ENCODE measurements at places on chromosomes 4 and X. TPM values are rescaled to one million over a fixed set of nuclear protein-coding genes. Genes with fewer than 3 reads are reported as not detected.

GRCh38 chr4:157423526-157424020, 203.0 kb downstream of the GRIA2 start:
- DNase-seq = no peak

DNA sequence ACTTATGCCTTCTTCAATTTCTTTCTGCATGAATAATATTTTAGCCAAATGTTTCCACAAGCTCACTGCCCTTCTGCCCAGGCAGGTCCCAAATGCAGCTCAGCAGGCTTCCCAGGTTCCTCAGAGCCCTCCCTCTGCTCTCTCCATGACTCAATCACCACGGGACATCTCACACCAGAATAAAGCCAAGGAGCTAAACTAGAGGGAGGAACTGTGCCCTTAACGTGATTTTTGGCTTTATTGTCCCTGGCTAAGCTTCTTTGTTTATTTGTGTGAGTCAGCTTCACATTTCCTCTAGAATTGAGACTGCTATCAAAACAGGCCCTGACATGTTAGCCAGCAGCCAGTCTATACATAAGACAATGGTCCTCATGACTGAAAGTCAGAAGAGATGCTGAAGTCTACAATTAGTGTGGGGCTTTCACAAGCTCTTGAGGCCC, 186.4 kb upstream of the GALNT7 start:
- DNase-seq = no peak

DNA sequence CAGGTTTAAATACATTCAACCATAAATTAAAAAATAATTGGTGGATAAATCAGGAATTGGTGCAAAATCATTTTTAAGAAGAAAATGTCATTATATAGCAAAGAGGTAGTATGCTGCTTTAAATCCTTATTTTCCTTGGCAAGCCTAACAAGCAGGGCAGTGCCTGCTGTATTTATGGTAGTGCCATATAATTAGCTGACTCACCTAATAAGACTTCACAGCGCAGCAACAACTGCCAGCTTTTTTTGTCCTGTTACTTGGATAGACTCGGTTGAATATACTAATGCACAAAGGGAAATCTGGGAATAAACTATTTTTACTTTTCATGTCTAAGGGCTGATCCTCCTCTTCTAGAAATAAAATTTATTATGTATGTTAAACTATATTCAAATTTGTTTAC, 99.1 kb downstream of the SNCA start:
- no peak for DNase-seq

DNA sequence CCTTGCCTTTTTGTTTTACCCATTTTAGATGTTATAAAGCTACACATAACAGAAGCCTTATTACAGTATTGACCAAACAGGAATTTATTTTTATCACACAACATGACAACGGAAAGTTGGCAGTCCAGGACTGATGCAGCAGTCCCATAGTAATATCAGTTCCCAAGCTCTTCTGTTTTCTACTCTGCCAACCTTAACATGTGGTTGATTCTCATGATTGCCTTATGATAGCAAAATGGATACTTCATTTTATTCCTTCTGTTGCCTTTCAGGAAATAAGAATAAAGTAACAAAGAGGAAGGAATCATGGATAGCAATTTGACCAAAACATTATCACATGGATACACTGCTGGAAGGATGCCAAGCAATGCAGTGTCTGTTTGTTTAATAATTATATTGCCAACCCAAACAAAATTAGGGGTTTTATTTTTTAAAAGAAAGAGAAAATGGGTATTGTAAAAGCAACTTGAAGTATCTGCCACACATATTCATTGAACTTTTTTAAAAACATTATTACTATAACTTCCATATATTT, 275.7 kb downstream of the STPG2 start:
- no peak for DNase-seq

The CT47B1 gene
- not detected for total RNA-seq

- DNase-seq = no peak
These were observed 1.1 kb upstream of the SEPTIN6 start for GRCh38 chrX:119693996-119694451.

DNA sequence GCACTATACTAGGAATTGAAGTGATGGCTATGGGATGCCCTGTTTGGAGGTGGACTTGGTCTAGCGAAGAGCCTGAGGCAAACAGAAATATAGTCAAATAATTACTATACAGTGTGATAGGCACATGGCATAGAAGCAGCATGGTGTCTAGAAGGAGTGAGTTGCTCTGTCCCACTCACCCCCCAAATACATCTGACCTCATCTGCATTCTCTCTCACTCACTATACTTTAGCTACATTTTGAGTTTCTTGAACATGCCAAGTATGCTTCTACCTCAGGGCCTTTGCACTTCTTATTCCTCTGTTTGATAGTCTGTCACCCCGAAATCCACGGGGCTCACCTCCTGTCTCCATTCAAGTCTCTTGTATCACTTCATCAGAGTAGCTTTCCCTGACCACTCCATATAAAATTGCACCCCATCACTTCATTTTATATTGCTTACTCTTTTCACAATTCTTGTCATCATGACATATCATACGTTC, 2.6 kb upstream of the FIP1L1 start:
- no peak for DNase-seq

DNA sequence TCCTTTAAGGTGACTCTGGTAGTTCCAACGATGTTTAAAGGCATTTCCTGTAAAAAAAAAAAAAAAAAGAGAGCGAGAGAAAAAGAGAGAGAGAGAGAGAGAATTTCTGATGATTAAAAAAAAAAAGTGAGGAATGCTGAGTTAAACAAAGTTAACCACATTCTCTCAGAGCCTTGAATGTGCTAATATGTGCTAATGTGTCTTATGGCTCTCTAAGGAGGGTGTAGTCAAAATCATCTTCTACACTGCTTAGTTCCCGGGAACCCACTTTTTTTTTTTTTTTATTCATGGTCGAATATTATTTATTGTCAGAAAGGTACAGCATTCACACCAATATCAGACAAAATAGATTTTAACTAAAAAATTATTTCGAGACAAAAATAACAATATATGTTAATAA, 111.7 kb downstream of the SNCA start:
- no peak for DNase-seq

GRCh38 chr4:156536661-156537060, 434.9 kb downstream of the PDGFC start:
- no peak for DNase-seq

The CABS1 gene
- not detected for total RNA-seq

The OPHN1 gene
- 4.8 TPM for total RNA-seq

DNA sequence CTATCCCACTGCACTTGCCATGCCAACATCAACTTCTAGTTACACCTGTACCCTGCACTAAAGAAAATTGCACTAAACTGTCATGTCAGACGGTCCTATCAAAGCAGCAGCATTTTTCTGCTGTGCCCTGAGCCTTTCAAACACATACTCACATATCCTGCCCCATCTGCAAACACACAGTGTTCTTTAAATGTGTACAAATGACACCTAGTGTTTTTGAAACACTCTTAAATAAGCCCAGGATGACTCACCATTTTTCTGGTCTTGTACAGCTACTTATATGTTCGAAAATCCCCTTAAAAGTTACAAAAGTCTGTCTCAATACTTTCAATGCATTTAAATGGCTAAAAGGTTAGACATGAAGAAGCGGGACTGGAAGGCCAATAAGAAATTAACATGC, 346.7 kb upstream of the PPARGC1A start:
- no peak for DNase-seq

The PLP1 gene
- 11.2 TPM for total RNA-seq

DNA sequence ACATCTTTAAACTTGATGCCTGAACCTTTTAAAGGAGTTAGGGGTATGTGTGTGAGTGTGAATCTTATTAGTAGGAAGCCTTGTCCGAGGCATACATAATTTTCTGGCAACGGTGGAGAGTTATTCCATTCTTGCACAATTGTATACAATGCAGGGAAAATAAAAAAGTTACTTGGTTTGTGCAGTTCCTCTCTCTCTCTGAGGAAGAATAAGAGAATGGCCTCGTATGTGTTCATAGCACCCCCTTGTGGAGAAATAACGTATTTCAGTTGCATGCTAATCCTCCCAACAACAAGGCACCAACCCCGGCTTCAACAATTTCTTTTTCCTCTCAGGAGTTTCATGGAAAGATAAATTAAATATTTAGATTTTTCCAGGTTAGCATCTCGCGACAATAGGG, 33.7 kb upstream of the FGF13 start:
- DNase-seq = peak; percentile 36

DNA sequence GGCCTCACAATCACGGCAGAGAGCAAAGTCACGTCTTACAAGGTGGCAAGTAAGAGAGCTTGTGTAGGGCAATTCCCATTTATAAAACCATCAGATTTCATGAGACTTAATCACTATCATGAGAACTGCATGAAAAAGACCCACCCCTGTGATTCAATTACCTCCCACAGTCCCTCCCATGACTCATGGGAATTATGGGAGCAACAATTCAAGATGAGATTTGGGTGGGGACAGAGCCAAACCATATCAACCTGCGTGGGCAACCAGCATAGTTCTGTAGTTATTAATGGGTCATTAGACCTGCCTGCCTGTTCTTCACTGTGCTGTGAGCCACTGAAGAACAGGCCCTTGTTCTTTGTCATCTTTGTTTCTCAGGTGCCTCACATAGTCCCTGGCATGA, 593.7 kb upstream of the BOD1L1 start:
- no peak for DNase-seq

DNA sequence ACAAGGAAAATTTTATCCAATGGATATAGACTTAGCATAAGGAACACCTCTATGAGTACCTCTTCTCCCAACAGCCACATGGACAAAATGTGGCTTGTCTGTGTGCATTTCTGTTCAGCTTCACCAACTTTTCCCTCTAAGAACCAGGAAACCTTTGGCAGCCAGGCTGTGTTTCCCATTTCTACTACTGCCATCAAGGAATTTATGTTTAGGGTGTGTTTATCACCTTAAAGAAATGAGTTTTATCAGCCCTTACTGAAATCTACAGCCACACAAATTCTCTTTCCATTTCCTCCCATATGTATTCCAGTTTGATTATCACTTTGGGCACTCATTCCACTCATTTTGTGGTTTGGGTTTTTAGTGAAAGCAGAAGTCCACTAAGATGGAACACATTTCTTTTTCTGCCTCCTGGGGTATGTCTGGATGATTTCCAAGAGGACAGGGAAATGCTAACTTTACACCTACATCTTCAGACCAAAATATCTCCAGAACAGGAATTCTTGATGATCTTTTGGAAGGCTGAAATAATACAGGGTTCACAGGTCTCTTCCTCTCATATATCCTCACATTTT, 82.6 kb upstream of the MAOA start:
- DNase-seq = no peak

- no peak for DNase-seq
These were observed 681.9 kb upstream of the HS3ST1 start for GRCh38 chr4:12110627-12111026.

- peak; percentile 24 for DNase-seq
These were observed 17.6 kb upstream of the KIAA1210 start for GRCh38 chrX:119145241-119145653.

- DNase-seq = no peak
These were observed 14.9 kb downstream of the PKD2 start for GRCh38 chr4:88022289-88022688.

- DNase-seq = no peak
These were observed 56.2 kb upstream of the PJA1 start for GRCh38 chrX:69221239-69222102.

- no peak for DNase-seq
These were observed 999 bp upstream of the CTBP1 start for GRCh38 chr4:1249731-1250526.

The SMIM31 gene
- 21.0 TPM for total RNA-seq

The PF4V1 gene
- not detected for total RNA-seq

DNA sequence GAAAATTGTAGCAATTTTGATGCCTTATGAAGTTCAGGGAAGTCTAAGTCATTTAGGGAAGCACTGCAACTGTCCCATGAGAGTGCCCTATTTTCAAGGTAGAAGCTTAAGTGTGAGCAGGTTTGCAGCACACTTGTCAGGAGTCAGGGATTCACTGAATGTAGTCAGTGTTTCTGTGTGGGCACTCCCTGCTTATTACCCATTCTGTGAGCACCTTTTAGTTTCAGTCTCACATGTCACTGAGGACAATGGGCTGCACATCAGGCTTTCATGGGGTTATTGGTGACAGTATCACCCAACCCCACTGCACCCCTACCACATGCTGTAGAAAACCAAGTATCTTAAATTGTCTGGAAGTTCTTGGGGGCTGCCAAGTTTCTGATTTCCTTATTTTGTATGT, 2.9 kb upstream of the CCNG2 start:
- no peak for DNase-seq

The ERCC6L gene
- total RNA-seq = 1.7 TPM

GRCh38 chr4:62053974-62054373, 853.8 kb downstream of the ADGRL3 start:
- DNase-seq = no peak

GRCh38 chr4:25805255-25805860, 57.4 kb downstream of the SEL1L3 start:
- DNase-seq = no peak

The FAM9C gene
- total RNA-seq = not detected

- no peak for DNase-seq
These were observed 63.7 kb downstream of the STK32B start for GRCh38 chr4:5114950-5115349.

DNA sequence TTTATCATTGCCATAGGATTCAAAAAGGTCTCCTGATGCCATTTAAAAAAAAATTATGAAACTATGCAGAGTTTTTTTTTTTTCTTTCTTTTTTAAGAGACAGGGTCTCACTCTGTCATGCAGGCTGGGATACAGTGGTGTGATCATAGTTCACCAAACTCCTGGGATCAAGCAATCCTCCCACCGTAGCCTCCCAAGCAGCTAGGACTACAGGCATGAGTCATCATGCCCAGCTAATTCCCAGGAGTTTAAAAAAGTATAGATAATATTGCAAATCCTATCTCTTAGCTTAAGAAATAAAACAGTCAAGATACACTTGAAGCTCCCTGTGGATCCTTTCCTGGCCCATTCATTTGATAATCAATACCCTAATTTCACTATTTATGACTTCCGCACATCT, 58.6 kb upstream of the PRSS48 start:
- DNase-seq = no peak

DNA sequence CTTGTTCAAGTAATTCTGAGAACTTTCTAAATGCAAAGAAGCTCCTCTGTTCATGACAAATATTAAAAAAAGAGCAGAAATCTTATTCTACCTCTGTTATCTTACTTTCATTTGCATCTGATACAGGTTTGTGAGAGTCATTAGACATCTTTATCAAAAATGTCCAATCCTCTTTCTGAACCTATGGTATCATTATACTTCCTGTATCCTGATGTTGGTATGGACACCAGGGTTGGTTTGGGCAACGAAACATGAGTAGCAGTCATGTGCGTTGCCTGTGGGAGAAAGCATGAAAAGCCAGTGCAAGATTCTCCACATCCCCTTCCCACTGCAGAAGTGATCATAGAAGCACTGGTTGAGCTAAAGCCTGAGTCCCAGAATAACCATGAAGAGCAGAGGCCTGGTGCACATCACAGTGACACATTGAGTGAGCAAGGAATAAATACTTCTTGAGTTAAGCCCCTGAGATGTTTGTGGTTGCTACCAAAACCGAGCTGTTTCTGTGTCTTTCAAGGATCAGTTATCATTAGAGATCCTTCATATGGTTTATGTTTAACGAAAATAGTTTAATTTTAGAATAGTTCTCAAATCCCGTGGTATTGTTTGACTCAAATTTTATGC, 197.2 kb downstream of the BANK1 start:
- no peak for DNase-seq

- DNase-seq = no peak
These were observed 156.7 kb downstream of the MAPK10 start for GRCh38 chr4:86203176-86203575.

The MAGEE1 gene
- total RNA-seq = 0.99 TPM

The CXCL11 gene
- not detected for total RNA-seq
